ENCODE measurements at places on chromosomes 3 and 15. TPM values are rescaled to one million over a fixed set of nuclear protein-coding genes. Genes with fewer than 3 reads are reported as not detected.

SEC62 gene
- total RNA-seq = 103 TPM

- H3K27me3 ChIP-seq = peaks cover 11% of the 10 kb centered on the region
- DNase-seq = no peak
- H3K4me3 ChIP-seq = no peak overlapping the region
- H3K4me1 ChIP-seq = no peaks in the 10 kb centered on the region
- no peaks in the 10 kb centered on the region for H3K36me3 ChIP-seq
Observed at GRCh38 chr3:14582045-14582410, 41.9 kb upstream of the GRIP2 start.

GOLGA6A gene
- total RNA-seq = 0.89 TPM

DNA sequence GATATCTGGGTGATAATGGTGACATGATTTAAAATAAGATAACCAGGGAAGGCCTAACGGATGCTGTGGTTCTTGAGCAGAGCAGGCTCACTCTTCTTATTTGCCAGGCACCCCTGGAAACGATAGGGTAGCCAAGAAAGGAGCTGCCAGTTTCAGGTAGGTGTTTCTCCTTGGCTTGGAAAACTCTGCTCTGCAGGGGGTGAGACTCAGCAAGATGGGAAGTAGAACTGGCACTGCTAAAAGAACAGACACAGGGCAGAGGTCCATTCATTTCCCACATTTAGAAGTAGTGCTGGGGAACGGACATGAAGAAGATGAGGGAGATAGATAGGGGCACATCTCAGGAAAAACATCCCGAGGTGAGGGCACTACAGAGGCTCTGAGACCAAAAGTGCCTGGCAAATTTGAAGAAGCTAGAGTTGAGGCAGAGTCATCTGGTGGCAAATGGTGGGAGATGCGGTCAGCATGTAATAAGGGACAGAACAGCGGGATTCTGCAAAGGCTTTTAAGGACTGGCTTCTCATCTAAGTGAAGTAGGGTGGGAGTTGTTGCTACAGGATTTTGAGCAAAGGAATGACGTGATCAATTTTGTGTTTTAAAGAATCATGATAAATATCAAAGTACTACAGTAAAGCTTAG is 323.4 kb upstream of the PLSCR5 start:
- H3K27ac ChIP-seq = no peak overlapping the region
- no peak overlapping the region for H3K4me3 ChIP-seq
- no peaks in the 10 kb centered on the region for H3K36me3 ChIP-seq
- DNase-seq = no peak
- no peaks in the 10 kb centered on the region for H3K27me3 ChIP-seq

ACTC1 gene
- 5.3 TPM for total RNA-seq

GRCh38 chr15:50098545-50098944 is 20.5 kb downstream of the ATP8B4 start:
- no peaks in the 10 kb centered on the region for H3K27me3 ChIP-seq
- H3K27ac ChIP-seq = no peak overlapping the region
- DNase-seq = no peak
- H3K36me3 ChIP-seq = no peaks in the 10 kb centered on the region
- H3K4me3 ChIP-seq = no peak overlapping the region
